Foreskin keratinocyte (primary cell): ENCODE measurements at places on chromosomes 3 and 15. TPM values are rescaled to one million over a fixed set of nuclear protein-coding genes. Genes with fewer than 3 reads are reported as not detected.

- peak; percentile 72 for DNase-seq
Observed at GRCh38 chr3:196654735-196655090, 15.2 kb downstream of the NRROS start.

DNA sequence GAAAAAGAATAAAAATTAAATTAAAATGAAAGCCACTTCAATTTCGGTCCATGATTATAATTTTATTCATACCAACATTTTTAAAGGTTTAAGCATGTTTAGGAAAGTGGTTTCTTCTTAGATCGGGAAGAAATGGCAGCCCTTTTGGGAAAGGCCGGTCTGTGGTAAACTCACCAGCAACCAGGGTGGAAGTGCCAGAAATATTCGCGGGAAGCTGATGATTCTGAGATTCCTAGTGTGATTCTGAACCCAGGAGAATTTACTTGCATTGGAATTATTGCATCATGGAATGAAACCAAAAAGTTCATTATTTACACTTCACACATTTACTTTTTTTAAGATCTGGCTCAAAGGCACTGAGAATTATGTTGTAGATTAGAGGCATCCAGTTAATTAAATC lies 97.2 kb upstream of the CCNL1 start:
- DNase-seq = no peak

GRCh38 chr3:157093096-157093495 lies 66.9 kb downstream of the CCNL1 start:
- no peak for DNase-seq

- no peak for DNase-seq
Observed at GRCh38 chr3:37545479-37545878, 316.2 kb upstream of the CTDSPL start.

GRCh38 chr15:63765338-63765737 lies 68.4 kb downstream of the HERC1 start:
- DNase-seq = no peak

DNA sequence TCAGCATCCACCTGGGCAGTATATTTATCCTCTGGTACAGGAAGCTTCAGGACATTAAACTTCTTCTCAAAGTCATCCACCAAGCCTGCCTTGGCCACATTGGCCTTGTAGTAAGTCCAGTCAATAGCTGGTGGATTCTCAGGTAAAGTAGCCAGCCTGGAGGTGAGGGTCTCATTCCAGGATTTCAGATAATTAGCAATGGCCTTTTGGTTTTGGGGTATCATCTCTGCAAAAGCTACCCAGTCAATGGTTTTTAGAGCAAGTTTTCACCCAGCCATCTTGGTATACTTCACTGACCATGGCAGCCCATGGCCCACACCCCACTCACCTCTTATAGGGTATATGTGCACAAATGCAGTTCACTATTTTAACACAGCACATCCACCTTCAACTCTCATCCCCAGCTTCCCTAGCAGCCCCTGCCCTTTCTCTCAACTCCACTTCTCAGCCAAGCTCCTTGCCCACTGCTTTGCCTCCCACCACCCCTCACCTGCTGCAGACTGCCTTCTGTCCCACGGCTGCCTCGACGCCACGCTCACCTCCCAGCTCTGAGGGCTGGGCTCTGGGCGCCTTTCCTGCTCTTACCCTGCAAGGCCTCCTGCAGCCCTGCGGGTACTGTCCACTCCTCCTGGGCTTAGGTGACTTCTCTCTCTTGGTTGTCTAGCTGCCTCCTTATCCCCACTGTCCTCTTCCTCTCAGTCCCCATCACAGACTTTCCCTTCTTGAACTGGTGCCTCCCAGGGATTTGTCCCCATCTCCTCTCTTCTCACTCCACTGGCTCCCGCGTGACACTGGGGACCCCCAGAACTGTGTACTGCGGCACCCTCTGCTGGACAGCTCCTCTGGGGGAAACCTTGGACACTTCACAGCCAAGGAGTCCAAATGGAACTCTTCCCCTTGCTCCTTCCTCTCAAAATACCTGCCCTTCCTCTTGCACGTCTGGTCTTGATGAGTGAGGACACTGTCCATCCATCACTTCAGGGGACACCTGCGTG lies 1.7 kb upstream of the TGM5 start:
- DNase-seq = no peak

- DNase-seq = no peak
Observed at GRCh38 chr3:128603811-128604775, 46.5 kb downstream of the RPN1 start.

DNA sequence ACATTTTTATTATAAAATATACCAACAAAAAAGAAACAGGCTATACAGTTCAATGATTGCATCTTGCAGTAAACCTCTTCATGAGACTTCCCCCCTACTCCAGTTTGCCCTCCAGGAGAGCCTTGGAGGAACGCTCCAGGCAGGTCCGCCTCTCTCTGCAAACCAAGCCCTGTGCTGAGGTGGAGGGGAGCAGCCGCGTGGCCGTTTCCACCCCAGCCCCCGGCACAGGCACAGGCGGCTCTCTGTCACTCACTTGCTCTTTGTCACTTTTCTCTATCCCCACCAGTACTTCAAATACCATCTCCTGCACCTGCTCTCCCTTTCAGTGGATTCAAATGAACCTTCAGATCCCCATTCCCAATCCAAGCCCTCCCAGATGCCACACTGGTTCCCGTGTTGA lies 479.9 kb downstream of the OCA2 start:
- DNase-seq = no peak

- DNase-seq = no peak
Observed at GRCh38 chr3:47892286-47893040, 89.5 kb downstream of the DHX30 start.

- DNase-seq = peak; percentile 87
Observed at GRCh38 chr3:56884387-56884786, 82.6 kb upstream of the ARHGEF3 start.

CHRM5 gene
- not detected in 2 replicates for total RNA-seq

SPATA12 gene
- total RNA-seq = 0.03 TPM in 1 of 2 replicates, not detected in the other

UROC1 gene
- total RNA-seq = not detected in 2 replicates

GALNT15 gene
- not detected in 2 replicates for total RNA-seq

GRIP2 gene
- total RNA-seq = 0.78 and 0.81 TPM in 2 replicates

SEMA3G gene
- 0.10 and 0.21 TPM in 2 replicates for total RNA-seq
